ENCODE measurements at places on chromosomes 4 and X.

- peak; percentile 4 for DNase-seq
Observed at GRCh38 chrX:119760026-119760877, 1.9 kb downstream of the SOWAHD start.

- DNase-seq: no peak
Observed at GRCh38 chr4:100870940-100871772, 353.3 kb upstream of the EMCN start.

DNA sequence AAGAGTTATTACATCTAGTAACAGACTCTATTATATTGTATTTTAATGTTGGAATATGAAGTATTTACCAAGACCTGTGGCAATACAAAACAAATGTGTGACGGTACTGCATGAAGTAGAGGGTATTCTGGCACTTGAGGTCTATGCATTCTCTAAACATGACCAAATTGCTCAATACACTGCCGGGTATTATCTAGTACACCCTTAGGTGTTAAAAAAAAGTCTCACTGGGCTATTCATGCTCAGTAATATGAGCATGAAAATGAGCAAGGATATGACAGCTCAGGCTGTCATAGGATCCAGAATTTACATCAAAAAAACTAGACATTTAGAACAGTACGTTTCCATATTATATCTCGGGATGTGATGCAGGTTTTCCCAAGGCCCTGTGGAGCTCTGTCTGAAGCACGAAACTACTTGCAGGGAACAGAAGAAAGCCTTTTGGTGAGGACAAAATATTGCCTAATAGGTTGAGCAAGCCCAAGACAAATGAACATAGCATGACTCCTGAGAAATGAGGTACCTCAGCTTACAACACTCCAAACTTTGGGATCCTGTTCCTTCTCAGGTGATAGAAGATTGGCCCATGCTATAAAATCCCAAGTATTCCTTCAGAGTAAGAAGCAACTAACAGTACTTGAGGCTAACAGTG is 74.1 kb upstream of the MAOA start:
- DNase-seq: no peak

DNA sequence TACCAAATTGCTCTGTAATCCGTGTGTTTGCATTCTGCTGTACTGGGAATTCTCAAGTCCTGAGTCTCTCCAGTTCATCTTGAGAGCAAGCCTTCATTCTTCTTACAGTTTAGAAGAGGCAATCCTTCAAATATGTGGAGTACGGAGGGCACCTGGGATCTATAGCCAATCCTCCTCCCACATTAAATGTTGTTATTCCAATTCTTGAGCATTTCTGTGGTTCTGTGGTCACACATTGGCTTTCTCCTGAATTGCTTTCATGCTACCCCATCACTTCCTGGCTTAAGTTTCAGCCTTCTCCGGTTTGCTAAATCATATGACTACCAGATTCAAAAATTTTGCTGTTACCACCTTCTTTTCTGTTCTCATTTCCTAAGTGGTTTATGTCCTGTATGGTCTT is 611.1 kb downstream of the PCDH19 start:
- DNase-seq: no peak

DNA sequence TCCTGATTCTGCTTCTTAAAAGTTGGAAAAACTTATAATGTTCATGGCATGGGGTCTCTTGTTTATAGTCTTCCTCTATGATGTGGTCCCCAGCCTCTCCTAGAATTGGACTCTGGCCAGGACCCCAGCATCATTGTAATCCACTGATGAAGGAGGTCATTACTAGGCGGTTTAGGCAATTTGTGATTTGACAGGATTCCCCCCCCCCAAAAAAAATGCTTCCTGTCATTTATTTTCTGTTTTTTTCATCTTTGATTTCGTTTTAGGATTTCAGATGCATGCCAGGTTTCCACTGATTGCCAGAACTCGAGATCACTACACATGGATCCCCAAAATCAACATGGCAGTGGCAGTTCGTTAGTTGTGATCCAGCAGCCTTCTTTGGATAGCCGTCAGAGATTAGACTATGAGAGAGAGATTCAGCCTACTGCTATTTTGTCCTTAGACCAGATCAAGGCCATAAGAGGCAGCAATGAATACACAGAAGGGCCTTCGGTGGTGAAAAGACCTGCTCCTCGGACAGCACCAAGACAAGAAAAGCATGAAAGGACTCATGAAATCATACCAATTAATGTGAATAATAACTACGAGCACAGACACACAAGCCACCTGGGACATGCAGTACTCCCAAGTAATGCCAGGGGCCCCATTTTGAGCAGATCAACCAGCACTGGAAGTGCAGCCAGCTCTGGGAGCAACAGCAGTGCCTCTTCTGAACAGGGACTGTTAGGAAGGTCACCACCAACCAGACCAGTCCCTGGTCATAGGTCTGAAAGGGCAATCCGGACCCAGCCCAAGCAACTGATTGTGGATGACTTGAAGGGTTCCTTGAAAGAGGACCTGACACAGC is 4.9 kb downstream of the SPRY1 start:
- DNase-seq: no peak

DNA sequence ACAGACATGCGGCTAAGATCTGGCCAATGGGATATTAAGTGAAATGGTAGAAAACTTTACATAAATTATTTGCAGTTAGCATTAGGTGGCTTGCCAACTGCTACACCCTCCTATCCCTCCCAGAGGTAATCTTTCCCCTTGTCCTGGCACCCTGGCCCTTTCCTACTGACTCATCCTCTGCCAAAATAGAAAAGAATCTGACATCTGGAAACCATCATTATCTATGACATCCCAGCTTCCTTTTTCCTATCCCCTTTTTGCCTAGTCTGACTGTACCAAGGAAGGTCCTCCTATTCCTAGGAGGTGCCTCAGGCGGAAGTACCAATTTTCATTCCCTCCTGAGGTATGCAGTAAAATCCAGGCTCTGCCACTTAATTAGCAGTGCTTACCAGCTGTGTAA is 163.6 kb upstream of the KLF3 start:
- no peak for DNase-seq

DNA sequence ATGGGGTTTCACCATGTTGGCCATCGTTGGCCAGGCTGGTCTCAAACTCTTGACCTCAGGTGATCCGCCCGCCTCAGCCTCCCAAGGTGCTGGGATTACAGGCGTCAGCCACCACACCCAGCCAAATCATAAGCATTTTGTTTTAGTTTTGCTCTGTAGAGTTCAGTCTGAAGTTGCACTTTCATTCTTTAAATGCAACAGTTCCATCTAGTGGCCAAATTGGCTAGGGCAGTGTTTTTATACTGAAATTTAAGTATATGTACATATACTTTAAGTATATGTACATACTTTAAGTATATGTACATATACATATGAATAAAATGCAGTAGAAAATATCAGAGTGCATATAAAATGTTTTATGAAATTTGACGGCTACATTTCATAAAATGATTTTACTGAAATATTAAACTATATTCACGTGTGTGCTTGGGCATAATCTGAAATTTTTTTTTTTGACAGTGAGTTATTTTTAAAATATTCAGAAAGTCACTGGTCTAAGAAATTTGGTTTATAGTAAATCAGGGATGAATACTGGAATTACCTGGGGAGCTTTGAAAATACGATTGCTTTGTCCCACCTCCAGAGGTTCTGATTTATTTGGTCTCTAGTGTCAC is 145.5 kb downstream of the NWD2 start:
- DNase-seq: peak; percentile 78
